T-helper 17 cell (primary cell): ENCODE measurements at places on chromosomes 4 and X.

- DNase-seq, result no peak
Measured at GRCh38 chrX:56268888-56269287, 36.7 kb downstream of the KLF8 start.

GRCh38 chrX:23938690-23939089 is 30.9 kb downstream of the CXorf58 start:
- no peak for DNase-seq

DNA sequence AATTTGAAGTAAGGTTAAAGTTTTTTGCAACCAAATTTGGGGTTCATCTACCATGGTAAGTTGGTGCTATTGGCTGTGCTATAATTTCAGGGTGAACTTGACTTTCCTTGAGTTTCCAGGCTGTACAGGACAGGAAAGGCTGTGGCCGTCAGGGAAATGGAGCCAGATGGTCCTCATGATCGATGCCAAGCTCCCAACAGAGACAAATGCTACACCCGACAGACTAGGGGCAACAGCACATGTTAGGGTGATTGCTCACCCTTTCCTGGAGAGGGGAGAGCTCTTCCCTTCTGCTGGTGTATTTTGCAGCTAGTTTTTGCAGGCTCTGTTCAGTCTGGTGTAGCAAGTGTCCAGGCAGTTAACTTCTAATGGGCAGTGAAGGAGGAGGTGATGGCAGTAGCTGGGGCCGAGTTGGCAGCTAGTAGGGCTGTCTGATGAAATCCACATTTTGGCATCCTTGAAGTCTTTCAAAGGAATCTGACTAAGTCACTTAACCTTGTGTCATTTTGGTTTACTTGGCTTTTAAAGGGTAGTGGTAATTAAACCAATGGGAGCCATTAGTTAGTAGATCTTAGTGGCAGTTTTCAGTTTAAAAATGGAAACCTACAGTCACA is 47.8 kb downstream of the GAB1 start:
- no peak for DNase-seq

- no peak for DNase-seq
Measured at GRCh38 chr4:47736555-47736954, 101.3 kb downstream of the CORIN start.

GRCh38 chrX:8084006-8084405 is 87.1 kb downstream of the VCX2 start:
- DNase-seq, result no peak

DNA sequence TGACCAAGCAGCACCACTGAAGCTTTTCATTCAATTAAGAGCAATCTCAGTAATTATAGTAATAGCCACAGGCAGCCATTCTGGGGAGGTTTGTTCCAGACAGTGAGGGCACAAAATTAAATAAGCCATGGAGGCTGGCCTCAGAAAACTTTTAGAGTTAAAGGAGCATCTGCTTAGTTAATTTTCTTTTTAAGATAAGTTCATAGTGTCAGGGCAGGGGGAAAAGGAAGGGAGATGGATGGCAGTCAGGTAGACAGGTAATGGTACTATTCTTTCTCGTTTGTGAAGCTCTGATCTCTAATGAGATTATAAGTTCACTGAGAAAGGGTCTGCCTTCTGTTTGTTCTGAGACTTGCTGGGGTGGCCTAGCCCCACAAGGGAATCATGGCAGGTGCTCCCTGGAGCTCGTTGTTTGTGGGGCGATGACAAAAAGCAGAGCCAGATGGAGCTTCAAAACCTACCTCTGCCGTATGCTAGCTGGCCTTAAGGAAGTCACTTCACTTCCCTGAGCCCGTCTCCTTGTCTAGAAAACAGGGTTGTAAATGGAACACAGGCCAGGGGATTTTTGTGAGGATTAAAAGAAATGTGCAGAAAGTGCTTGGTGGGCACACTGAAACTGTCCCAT is 44.6 kb upstream of the FGFBP2 start:
- DNase-seq, result no peak

GRCh38 chr4:16250661-16251365 is 24.5 kb upstream of the TAPT1 start:
- no peak for DNase-seq

DNA sequence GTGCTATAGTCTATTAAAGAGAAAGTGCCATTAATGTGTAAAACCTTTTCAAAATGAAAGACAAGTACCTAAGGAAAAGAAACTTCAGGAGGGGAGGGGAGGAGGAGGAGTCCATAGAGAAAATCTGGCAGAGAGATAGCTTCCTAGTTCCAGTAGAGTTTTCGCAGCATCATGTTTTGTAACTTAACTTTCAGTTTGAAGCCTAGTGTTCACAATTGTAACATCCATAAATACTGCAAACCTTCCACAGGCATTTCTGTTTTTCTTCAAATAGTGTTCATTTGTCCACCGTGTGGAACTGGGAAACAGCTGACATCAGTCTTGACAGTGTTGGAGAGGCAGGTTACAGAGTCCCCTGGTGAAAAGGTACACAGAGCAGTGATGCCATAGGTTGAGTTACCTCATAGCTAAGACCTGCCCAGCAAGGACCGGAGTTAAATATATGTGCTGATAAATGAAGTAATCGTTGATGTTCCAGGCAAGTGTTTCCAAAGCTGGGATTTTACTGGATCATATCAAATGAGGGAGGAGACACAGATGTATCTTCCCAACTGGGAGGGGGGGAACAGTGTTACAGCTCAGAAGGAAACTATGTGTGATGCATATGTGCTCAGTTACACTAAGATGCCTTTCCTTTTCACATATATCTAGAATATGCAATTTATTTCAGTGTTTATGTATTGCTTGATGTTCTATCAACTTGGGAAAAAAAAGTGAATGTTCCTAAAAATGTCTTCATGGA is 369.5 kb upstream of the FAM241A start:
- DNase-seq, result no peak

- no peak for DNase-seq
Measured at GRCh38 chrX:136170139-136170800, 22.9 kb downstream of the FHL1 start.

GRCh38 chr4:163613383-163613782 is 118.9 kb downstream of the TMA16 start:
- DNase-seq, result no peak

- no peak for DNase-seq
Measured at GRCh38 chr4:158193171-158193749, 17.0 kb upstream of the TMEM144 start.

GRCh38 chr4:7785017-7785416 is 154.6 kb downstream of the AFAP1 start:
- DNase-seq, result peak; percentile 21

DNA sequence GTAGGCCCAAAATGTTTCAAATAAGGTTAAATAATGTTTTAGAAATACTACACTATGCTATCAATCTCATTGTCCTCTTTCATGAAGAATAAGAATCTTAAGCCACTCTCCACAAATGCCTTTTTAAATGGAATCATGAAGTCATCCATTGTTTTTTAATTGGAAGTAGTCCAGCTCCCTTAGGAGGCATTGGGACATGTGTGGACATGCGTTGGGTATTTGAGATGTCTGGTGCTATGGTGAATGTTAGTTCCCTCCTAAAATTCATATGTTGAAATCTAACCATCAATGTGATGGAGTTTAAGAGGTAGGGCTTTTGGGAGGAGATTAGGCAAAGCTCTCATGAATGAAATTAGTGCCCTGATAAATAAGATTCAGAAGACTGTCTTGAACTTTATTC is 289.0 kb downstream of the C4orf33 start:
- DNase-seq, result no peak
